Hypothalamus (tissue), 51 donors: ENCODE measurements at places on chromosomes 4 and X.

DNA sequence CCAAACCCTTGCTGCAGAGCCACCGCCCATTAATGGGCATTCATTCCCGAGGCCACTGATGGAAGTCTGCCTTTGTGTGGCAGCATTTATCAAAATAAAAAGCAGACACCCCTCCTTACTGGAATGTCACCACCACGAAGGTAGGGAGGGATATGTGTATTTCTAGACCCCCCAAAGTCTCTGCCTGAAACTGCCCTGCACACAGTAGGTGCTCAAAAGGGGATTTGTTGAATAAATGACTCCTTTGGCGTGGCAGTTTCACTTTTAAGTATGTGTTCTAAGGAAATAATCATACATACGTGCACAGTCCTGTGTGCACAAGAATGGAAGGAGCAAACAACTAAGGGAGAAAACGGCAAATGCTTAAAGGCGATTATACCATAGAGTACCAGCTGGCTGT is 23.6 kb upstream of the GLOD5 start:
- DNase-seq = no peak

DNA sequence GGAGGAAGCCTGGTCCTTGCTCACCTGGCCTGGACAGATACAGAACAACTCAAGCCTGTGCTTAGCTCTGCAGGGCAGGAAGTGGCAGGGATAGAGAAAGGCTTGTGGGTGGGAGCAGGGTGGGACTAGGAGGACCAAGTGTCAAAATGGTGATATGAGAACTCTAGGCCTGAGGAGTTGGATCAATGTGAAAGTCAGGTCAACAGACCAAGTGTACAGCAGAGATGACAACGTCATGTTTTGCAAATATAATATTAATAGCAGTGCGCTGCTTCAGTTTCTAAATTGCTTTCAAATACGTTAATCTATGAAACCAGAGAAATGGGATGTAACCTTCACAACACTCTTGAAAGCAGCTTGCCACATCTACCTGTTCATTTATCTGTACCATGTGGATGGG is 114.2 kb upstream of the MAP3K15 start:
- DNase-seq = no peak

- DNase-seq = no peak
These were observed 78.5 kb upstream of the NAF1 start for GRCh38 chr4:163245044-163245728.

- no peak for DNase-seq
These were observed 17.5 kb downstream of the FHIP1A start for GRCh38 chr4:151426513-151426912.

GRCh38 chr4:17058916-17059741 is 160.7 kb upstream of the LDB2 start:
- DNase-seq = no peak

DNA sequence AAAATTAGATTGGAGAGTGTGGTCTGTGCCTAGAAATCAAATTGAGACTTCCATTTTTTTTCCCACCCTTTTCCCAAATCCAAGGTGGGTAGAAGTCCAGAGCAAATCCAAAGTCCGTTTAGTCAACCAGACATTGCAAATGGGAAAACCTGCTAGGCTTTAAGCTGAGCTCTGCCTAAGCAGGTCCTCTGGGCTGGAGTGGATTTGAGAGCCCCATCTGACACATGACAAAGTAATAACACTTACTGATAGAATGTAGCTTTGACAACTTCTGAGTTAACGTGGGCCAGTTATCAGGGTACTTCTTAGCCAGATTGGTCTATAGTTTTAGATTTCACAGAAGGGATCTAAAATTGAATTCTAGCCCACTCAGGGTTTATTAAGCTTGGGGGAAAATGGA is 242.3 kb downstream of the GALNTL6 start:
- DNase-seq = no peak

- DNase-seq = no peak
These were observed 1443.0 kb downstream of the PCDH7 start for GRCh38 chr4:32163125-32163524.

DNA sequence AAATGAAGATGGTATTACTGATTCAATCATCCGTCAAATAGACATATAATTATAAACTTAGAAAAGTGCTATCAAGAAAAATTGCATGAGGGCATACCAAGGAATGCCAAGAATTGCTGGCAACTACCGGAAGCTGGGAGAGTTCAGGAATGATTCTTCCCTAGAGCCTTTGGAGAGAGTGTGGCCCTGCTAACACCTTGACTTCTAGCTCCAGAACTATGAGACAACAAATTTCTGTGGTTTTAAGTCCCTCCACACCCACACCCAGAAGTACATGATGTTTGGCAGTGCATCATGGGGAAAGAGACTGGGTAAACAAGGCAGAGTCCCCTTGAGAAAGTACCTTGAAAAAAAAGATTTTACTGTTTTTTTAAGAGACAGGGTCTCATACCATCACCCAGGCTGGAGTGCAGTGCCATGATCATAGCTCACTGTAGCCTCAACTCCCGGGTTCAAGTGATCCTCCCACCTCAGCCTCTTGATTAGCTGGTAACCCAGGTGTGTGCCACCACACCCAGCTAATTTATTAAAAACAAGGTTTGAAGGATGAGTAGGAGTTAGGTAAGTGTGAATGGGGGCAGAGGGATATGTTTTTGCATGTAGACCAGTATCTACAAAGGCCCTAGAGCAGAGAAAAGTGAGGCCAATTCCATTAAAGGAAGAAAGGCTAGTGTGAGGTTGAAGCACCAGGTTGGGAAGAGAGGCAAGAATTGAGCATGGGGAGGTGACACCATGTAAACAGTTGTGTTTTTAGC is 53.1 kb downstream of the GSX2 start:
- no peak for DNase-seq

DNA sequence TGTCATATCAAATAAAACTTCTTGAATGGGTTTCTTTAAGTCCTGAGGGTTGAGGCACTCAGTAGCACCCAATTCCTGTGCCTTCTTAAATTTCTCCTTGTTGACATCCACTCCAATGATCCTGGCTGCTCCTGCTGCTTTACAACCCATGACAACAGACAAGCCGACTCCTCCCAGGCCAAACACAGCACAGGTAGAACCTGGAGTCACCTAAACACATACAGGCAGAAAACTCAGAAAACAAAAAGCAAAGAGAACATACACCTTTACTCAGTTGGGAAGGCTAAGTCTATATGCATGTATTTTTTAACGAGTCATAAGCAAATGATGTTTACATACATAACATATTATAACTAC is 10.3 kb downstream of the ADH6 start:
- DNase-seq = no peak

DNA sequence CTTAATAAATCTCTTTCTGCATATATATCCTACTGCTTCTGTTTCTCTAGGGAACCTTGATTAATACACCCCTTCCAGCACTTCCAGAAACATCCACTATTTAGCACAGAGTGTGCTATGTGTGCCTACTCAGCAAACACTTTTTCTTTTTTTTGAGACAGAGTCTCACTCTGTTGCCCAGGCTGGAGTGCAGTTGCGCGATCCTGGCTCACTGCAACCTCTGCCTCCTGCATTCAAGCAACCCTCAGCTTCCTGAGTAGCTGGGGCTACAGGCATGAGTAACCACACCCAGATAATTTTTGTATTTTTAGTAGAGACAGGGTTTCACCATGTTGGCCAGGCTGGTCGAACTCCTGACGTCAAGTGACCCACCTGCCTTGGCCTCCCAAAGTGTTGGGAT is 266.9 kb upstream of the DIAPH2 start:
- DNase-seq = no peak
